NCI-H2081 (cell line): ENCODE measurements at places on chromosomes 6 and 20.

- DNase-seq: no peak
Observed at GRCh38 chr20:49747707-49748524, 34.2 kb upstream of the B4GALT5 start.

DNA sequence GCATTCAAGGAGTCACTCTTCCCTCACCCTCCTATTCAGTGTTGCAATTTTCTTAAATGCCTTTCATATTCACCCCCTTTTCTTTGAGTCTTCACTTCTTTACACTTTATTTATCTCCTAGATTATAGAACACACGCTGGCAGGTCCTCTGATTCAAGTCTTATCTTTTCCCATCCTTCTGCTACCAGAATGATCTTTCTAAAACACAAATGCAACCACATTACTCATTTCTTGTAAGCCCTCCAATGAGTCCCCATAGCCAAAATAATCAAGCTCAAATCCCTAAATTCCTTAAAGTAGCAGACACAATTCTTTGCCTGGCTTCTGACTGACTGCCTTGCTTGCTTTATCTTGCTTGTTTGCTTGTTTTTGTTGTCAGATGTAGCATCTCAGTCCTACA is 920.0 kb downstream of the TFAP2A start:
- no peak for DNase-seq

DNA sequence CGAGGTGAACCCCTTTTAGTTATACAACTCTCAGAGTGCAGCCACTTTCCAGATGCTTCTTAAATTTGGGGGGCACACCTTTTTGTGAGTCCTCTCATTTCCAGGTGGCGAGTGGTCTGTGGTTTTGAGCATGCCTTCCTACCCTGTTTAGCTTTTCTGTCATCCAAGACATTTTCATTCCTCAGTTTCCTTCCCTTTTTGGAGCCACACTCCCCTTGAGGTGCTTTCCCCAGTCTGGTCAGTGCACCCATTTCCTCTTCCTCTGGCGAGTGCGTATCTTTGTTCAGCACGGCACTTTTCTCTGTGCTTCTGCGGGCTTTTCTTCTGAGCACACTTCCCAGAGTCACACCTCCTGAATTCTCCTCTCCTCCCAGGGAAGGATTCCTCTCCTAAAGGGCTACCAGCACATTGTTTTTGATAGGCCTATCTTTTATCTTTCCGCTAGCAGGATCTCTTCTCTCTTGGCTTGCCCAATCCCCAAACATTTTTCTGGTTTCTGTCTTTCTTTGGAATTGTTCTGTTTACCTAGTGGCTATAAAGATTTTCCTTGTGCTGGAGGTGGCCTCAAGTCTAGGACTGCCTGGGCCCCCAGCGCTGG is 1.4 kb downstream of the PHF20 start:
- DNase-seq: no peak

DNA sequence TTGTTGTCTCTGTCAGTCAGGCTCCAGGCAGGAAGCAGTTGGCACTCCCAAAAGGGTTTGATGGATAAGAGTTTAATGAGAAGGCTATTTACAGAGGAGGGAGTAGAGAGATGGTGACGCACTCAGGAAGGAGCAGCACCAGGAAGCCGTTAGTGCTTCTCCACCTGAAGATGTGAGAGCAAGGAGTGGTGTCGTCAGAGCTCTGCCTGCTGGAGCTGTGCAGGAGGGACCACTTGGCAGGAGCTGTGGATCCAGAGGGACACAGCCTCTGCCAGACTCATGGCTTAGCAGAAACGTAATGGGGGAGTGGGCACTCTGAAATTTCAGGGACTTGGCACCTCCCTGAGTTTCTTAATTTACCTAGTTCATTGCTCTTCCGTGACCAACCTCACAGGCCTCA is 16.8 kb downstream of the DAAM2 start:
- no peak for DNase-seq

GRCh38 chr6:111052171-111052570 is 35.1 kb upstream of the SLC16A10 start:
- no peak for DNase-seq

DNA sequence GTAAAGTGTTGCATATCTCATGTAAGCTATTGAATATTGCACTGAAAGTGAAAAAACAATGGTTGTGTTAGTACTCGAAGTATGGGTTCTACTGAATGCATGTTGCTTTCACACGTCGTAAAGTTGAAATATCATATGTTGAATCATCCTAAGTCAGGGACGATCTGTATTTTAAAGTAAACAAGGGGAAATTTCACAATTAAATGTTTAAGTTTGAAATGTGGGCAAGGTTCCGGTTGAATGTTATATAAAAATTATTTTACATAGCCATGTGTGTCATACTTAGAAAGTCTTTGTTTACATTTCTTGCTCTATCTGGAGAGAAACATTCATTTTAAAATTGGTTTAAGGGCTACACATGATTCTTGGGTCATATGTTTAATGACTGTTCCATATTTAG is 76.8 kb downstream of the AKAP7 start:
- DNase-seq: no peak

- DNase-seq: no peak
Observed at GRCh38 chr20:18663932-18664331, 76.1 kb downstream of the DTD1 start.

- peak; percentile 83 for DNase-seq
Observed at GRCh38 chr20:49306903-49307620, 29.2 kb upstream of the ZNFX1 start.

GRCh38 chr20:57930351-57930750 is 220.5 kb upstream of the PMEPA1 start:
- peak; percentile 88 for DNase-seq

DNA sequence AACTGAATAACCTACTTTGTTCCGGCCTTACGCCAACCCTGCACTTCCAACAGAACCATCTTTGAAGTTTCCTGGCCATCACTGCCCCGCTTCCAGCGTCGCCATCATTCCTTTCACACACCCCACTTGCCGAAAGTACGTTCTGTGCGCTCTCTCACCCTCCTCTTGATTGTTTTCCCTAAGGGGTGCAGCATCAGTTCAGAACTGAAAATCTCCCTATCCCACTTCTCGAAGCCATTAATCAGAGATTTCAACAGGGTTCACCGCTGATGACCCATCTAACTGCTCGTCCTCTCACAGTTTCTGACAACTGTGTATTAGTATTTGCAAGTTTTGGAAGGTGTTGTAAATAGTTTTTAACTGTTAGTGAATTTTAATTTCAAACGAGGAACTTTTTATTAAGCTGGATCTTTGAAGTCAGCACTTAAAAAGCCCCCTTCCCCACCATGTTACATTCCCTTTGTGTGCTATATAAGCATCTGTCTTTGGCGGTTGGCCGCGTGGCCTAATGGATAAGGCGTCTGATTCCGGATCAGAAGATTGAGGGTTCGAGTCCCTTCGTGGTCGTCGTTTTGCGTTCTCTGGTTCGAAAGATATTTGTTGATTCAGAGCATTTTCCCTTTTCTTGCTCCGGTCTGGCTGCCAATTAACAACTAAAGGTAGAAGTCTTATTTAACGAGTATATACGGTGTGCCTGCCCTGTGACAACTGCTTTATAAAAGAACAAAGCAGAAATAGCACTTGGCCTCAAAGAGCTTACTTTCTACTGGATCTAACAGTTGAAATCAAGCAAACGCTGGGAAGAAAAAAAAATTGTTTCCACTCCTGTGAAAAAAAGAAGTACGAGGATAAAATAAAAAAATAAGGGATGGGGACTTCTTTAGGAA is 42.6 kb downstream of the TRIM27 start:
- DNase-seq: peak; percentile 76

GRCh38 chr20:33531047-33531877 is 41.4 kb downstream of the CBFA2T2 start:
- DNase-seq: no peak

GRCh38 chr20:24341781-24342180 is 127.6 kb upstream of the SYNDIG1 start:
- DNase-seq: no peak
